ENCODE measurements at places on chromosomes 7 and 10. TPM values are rescaled to one million over a fixed set of nuclear protein-coding genes. Genes with fewer than 3 reads are reported as not detected.

GRCh38 chr7:34096198-34096651 lies 190.9 kb downstream of the BMPER start:
- DNase-seq = peak; percentile 55

GPR15LG gene
- not detected for polyA plus RNA-seq

DNA sequence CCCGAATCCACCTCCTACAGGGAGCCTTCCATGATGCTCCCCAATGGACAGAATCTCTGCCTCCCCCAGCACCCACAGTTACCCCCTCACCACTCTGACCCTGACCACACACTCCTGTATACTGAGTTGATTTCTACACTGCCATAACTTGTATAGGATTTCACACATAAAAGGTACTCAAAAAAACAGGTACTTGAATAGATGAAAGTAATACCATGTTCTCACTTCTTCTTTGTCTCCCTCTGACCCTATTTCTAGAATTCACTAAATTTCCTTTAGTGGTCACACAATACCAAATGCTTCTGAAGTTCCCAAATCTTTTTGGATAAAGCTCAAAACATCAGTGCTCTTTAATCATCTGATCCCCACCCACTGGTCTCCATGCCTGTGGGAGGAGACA lies 45.4 kb downstream of the HSPA12A start:
- DNase-seq = no peak

- DNase-seq = no peak
Observed at GRCh38 chr7:16554518-16555236, 28.1 kb downstream of the LRRC72 start.

DNA sequence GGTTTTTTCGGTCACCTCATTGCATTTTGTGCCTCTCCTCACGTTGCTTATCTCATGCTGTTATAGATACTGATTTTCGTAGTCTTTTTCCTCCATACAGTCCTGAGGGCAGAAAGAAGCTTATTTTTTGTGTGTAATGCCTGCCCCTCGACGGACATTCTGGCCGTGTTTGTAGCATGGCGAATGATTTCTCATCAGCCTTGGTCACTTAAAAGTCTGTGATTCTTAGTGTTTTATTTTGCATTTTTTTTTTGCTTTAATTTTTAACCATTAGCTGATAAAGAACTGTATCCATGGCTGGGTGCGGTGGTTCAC lies 469 bp upstream of the NOC3L start:
- DNase-seq = no peak

DNA sequence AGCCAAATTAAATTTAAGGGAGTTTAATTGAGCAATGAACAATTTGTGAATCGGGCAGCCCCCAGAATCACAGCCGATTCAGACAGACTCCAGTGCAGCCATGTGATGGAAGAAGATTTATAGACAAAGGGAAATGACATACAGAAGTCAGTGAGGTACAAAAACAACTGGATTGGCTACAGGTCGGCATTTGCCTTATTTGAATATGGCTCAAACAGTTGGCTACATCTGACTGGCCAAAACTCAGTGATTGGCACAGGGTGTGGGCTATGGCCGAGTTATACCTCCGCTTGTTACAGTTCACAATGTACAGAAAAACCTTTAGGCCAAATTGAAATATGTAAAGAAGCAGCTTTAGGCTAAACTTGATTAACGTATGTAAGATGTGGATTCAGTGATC lies 30.8 kb upstream of the EIF4H start:
- no peak for DNase-seq

RAMP3 gene
- polyA plus RNA-seq = not detected

ABCC2 gene
- polyA plus RNA-seq = 0.29 TPM

DNA sequence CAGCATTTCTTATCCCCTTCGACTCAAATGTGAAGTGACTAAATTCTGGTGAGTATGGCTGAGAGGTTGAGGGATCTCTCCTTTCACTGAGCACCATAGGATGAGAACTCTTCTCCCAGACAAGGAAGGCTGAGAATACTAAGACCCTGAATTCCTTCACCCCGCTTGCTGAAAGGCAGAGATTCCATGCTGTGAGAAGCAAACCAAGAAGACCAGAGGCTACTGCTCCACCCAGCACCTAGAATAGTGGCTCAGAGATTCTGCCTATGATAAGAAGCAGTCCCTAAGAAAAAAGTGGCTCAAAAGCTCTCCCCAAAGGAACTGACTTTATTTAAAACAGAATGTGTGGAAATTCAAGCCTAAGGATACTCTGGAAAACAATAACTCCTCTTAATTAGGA lies 26.7 kb upstream of the WNT2 start:
- no peak for DNase-seq

HMX3 gene
- not detected for polyA plus RNA-seq

DNA sequence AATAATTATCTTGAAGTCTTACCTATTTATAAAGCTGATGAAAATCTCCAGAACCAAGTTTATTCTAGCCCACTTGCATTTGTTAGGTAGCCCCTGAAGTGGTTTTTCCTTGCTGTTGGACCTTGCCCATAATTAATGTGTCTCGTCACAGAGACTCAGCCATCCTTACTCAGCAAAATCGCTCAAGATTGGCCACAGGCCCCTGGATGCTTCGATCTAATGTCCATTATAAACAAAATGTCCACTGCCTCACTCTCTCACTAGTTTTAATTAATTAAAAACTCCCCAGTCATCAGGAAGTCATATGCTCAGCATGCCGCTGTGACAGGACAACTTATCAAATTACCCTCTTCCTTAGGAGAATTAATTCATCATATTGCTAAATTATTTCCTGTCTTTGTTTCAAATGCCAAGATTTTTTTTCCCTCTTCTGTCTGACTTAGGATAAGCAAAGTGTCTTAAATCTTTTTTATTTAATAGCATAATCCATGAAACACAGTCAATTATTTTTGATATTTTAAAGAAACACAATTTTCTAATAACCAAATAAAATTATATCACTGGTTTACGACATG lies 126.8 kb upstream of the PCLO start:
- DNase-seq = no peak
